NCI-H2081 (cell line): ENCODE measurements at places on chromosomes 7 and 10.
A peak's percentile ranks its signal among the peaks of the same experiment; 100 is the strongest.

GRCh38 chr10:61169294-61169693 lies 225.3 kb upstream of the RHOBTB1 start:
- DNase-seq: peak; percentile 64

GRCh38 chr10:132724446-132724845 lies 61.5 kb downstream of the NKX6-2 start:
- DNase-seq: no peak

DNA sequence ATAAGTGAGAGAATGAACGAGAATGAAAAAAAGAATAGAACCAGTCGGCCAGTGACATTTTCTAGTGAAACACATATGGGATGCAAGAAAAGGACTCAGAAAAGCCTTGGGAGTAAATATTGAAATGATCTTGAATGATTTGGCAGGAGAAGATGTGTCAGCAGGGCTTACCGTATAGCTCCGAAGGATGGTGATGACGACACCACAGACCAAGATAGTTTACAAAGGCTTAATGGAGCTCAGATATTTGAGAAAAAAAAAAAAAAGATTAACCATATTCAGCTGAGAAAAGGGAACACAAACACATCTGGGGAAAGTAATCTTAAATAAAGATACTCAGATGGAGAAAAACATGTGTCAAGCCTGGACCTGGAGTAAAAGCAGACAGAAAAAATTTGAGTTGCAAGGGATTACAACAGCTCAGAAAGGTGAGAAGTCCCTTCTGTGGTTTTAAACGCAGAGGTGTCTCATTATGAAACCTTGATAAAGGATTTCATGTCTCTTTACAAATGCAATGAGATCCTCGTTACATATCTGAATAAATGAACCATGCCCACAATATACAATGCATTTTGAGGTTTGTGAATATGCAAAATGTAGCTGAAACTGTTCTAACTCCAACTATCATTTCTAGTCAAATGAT lies 36.0 kb downstream of the DNAJB9 start:
- no peak for DNase-seq

DNA sequence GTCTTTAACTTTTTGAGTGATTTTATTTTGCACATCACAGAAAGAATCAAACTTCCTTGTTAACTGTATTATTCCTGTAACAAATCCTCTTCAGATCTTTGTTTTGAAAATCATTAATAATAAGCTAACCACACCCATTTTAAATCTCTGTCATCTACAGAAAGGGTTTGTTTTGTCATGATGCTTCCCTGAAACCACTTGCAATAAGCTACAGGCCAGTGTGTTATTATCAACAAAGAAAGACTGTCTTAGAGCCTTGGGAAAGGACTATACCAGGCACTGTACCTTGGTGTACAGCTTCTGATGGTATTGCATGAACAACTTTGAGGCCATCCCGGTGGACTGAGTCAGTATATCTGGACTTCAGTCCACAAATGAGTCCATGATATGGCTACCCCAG lies 145.3 kb upstream of the FAM3C start:
- no peak for DNase-seq

DNA sequence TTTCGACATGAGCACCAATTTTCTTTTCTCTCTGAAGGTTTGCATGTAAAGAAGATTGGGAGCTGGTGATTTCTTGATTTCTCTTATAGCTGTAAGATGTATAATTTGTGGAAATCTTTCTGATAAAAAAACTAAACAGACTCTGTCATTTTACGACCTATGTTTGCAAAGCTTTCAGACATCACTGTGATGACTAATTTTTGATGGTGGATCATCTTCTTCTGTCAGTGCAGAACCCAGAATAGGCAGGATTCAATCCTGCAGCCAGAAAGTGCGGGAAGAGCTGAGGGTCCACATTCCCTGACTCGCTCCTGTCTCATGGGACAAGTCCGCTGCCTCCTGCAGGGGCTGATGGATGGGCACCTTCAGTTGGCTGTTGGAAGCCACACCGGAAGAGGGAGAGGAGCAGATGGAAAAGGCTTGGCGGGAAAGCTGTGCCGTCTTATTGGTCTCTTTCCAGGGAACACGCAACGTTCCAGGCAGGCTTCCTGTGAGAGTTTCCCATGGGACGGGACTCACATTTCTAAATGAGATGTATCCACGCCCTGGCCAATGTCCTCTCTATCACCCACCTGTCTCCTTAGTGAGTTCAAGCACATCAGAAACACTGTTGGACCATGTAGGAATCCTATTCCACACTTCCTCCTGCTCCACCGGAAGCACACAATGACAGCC lies 186.9 kb downstream of the PRPF18 start:
- no peak for DNase-seq

GRCh38 chr10:132434405-132435005 lies 37.5 kb downstream of the PWWP2B start:
- no peak for DNase-seq

GRCh38 chr10:11755512-11756263 lies 13.5 kb downstream of the ECHDC3 start:
- DNase-seq: no peak

- peak; percentile 91 for DNase-seq
Observed at GRCh38 chr7:5635461-5636445, 145.7 kb downstream of the RNF216 start.

DNA sequence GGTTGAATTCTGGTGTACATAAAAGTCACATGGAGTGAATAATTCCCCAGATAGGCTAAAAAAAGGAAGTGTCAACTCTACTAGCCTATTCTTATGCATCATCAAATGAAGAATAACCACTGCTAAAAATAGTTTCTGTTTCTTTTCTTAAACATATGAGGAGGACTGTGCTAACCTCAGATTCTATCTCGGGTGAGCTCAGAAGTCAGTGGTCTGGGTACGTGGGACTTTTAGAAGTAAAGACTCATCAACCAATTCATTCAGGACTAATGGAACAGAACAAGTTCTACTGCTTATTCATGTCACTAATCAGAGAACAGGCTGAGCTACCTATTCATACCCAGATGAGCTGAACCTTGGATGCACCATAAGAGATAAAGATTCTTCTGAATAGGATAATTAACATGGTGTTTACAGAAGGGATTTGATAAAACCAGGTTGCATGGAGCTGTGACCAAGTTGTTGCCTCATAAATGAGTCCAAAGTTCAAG lies 9.5 kb upstream of the ASAH2 start:
- no peak for DNase-seq

DNA sequence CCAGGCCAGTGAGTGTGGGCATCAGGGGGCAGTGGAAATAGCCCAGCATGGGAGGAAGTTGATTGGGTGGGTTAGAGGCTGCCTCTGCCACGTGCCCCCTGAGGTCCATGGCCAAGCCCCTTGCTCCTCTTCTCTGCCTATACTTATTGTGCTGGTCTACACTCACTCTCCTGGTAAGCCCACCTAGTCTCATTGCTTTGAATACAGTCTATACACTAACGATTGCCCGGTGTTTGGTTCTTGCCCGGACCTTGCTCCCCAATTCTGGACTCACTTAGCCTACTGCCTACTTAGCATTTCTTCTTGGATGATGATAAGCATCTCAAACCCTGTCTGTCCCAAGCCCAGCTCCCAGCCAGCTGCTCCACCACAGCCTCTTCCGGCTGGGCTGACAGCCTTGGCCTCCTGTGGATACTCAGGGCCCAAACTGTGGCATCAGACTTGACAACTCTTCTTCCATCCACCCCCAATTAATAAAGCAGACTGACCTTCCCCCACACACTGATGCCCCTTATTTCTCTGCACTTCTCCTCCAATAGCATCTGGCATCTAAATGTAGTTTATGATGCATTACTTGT lies 10.1 kb downstream of the LRRC18 start:
- no peak for DNase-seq

DNA sequence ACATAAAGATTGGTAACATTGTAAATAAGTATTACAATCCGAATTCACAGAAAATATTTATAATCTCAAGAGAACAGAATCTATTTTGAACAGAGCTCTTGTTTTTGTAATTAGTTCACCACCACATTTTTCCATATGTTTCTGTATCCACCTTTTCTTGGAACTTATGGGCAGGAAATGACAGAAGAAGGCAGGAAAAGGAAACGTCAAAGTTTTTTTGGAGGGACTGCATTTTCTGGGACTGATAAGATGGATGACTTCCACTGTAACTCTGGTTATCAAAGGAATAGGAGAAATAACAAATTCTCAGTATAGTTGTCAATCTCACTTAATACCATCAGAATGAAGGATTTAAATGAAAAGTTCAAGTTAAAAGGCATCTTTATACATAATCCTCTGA lies 75.1 kb upstream of the SMNDC1 start:
- DNase-seq: no peak

DNA sequence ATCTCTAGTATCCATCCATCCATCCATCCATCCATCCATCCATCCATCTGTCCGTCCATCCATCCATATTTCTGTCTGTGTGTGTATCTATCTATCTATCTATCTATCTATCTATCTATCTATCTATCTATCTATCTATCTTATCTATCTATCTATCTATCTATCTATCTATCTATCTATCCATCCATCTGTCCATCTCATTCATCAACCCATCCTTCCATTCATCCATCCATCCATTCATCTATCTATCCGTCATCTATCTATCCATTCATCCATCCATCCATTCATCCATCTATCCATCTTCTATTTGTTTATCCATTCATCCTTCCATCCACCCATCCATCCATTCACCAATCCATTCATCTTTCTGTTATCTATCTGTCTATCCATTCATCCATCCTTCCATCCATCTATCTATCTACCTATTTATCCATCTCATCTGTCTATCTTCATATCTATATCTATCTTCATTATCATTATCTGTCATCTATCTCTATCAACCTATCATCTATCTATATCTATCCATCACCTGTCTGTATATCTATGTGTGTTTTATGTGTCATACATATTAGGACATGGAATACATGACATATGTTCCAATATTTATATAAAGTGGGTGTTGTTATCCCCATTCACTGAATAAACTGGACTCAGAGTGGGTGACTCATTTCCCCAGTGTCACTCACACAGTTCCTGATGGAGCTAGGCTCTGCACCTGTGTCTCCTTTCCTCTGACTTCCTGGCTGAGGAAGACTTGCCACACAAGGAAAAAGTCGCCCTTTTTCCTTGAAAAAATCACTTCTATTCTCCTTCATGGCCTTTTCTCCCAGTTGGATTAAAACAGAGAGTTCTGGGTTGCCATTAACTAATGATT lies 200.1 kb downstream of the CCDC3 start:
- DNase-seq: no peak

GRCh38 chr7:83704564-83704963 lies 55.6 kb upstream of the SEMA3E start:
- no peak for DNase-seq

DNA sequence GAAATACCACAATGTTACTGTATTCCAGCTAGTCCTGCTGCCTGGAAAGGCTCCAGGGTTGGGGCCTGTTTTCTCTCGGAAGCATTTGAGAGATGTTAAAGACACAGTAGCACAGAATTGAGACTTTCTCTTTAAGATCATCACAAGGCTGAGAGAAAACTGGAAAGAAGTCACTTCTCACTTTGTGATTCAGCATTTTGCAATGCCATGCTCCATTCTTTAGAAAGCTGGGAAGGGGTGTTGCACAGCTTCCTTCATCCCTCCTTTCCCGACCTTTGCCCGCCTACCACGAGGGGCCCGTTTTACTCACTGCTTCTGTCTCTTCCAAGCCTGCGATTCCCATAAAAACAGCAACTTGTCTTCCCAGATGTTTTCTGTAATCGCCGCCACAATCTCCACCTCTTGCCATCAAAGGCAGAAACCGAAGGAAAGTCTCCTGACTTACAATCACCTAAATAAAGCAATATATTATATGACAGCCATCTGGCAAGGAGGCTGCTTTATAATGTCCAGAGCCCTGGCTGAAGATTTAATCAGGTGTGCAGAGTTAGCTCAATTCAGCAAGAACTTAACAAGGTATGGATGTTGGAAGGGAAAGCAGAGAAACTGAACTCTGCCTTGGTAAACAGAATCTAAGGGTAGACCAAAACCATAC lies 18.9 kb downstream of the NOD1 start:
- DNase-seq: no peak

DNA sequence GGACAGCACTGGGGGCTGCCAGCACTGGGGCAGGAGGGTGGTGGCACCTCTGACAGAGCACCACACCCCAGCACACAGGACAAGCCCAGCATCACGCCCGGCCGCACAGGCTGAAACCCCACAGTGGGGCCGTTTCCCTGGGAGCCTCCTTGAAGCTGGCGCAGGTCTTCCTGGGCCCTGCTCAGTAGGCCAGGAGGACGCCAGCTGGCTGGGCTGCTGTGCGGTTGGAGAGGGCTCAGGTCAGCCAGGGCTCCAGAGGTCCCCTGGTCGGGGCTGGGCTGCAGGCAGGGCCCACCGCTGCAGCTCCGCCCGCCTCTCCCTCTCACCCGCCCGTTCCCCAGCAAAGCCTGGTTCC lies 137.3 kb downstream of the TCERG1L start:
- no peak for DNase-seq

DNA sequence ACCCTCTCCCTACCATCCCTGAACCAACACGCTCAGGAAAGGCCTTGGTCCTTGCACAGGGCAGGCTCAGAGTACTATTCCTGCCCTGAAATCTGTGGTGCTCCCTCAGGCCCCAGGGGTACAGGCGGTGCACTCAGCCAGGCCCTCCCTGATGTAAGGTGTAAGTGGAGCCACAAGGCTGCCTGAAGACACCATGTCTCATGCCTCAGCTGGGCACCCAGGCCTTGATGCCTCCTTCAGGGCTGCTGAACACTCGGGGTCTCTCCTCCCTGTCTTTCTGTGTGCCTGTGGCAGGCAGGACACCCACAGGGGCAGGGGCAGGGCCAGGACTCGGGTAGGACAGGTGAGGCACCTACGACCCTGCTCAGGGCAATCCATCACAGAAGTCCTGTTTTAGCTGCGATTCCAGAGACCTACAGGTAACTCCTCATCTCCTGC lies 22.9 kb upstream of the ANTXRL start:
- DNase-seq: no peak

- peak; percentile 82 for DNase-seq
Observed at GRCh38 chr7:70698219-70698832, 433.6 kb upstream of the GALNT17 start.

DNA sequence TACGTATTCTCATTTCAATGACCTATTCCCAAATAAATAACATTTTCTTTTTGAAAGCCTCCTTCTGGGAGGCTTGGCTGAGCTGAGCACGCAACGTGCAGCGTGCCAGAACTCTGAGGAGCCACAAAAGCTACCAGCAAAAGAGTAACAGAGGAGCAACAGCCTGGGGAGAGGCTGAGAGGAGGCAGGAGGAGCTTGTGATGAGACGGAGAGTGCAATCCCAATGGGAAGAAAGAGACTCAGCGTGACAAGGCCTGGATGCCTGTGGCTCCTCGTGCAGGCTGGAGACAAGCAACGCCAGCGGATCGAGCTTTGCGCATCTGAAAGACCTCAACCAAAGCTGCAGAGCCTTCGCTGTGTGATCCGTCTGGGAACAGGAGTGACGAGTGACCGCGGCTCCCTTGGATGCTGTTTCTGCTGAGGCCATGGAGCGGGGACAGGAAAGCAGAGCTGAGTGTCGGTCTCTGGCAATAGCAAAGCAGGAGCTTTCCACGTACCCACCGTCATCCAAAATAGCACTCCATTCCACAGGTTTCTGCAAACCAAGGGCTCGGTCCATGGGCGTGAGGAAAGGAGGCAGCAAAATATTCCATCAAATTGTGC lies 171.7 kb upstream of the PFKP start:
- no peak for DNase-seq

- no peak for DNase-seq
Observed at GRCh38 chr7:106720641-106721040, 59.7 kb upstream of the CCDC71L start.

- DNase-seq: no peak
Observed at GRCh38 chr10:62080905-62081304, 179.4 kb downstream of the ARID5B start.

- peak; percentile 74 for DNase-seq
Observed at GRCh38 chr7:22559829-22560489, 60.0 kb upstream of the STEAP1B start.
